ENCODE measurements at places on chromosomes 7 and 10.

DNA sequence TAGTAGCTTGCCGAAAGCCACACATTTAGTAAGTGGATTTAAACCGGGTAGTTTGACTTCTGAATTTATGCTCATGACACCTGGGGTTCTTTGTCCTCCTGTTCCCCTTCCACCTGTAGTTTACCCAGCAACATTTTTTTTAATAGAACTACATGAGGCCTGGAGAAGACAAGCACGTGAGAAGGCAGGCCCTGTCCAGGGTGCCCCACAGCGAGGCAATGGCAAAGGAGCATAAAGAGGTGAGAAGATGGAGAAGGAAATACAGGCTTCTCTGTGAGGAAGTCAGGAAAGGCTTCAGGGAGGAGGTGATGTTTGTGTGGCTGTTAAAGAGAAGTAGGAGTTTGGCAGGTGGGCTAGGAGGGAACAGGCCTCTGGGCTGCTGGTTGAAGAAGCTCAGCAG is 50.3 kb upstream of the LAMB1 start:
- DNase-seq, result no peak

- no peak for DNase-seq
Observed at GRCh38 chr7:148856578-148856881, 27.6 kb downstream of the EZH2 start.

GRCh38 chr7:77897004-77897547 is 98.5 kb downstream of the PHTF2 start:
- DNase-seq, result no peak

DNA sequence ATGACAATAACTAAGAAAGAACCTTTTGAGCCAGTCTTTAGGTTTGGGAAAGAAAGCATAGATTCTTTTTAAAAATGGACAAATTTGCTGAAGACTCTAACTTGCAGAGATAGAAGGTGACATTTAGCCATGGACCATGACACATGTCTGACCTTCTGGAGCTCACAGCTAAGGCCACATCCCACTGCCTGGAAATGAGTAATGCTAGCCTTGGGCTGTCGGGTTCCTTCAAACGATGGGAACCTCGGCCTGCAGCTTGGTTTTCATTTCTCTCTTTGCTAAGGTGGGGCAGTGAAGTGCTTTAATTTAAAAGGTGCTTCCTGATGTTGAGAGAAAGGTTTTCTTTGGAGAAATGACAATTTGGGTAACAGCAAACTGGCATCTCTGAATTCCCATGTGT is 223.2 kb downstream of the FANK1 start:
- no peak for DNase-seq

GRCh38 chr10:34815185-34816084 is at the start of gene PARD3:
TSS of gene PARD3 (minus strand) at chr10:34815296. CDS start at chr10:34814995, 301 bp downstream.
- peak; percentile 54 for DNase-seq

DNA sequence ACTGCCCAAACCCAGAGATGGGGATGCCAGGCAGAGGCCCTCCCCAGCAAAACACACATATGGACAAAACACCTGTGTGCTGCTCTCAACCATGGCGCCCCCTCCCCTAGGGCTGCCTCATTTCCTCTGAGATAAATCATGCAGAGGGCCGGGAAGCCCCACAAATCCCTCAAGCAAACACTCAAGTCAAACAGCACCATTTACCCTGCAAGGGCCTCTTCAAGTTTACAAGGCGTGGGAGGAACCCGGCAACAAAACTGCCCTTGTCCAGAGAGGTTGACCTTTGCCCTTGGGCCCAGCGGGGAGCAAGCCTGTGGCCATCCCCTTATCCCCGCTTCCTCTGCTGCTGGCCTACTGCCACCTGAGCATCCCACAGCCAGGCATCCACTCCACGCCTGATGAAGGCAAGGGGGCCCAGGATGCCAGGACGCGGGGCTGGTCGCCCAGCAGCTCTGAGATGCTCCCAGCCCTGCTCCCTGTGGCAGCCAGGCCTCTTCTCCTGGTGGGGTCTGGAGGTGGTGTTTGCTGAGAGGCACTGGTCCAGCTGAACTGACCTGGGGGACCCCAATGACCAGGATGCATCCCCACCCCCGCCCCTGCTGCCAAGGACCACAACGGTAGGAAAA is 77.4 kb downstream of the DLG5 start:
- DNase-seq, result peak; percentile 70

- no peak for DNase-seq
Observed at GRCh38 chr7:86574006-86574405, 69.7 kb upstream of the GRM3 start.

- no peak for DNase-seq
Observed at GRCh38 chr7:24825381-24825794, 68.1 kb upstream of the GSDME start.

DNA sequence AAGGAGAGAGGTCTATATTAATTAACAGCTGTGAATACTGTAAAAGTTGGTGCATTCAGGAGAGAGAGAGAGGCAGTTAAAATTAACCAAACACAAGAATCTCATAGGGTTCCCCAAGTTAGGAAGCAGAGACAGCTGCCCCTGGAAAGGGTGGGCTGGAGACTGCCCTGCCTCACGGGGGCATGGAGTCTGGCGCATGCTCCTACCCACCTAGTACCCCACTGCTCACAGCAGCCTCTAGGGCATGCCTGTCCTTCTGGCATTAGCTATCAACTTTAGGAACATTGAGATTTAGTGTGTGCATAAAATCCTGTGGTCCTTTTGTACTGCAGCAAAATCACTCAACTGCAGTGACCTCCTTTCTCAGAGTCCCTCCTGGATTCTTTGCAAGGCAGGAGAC is 710.1 kb downstream of the SORCS3 start:
- no peak for DNase-seq

DNA sequence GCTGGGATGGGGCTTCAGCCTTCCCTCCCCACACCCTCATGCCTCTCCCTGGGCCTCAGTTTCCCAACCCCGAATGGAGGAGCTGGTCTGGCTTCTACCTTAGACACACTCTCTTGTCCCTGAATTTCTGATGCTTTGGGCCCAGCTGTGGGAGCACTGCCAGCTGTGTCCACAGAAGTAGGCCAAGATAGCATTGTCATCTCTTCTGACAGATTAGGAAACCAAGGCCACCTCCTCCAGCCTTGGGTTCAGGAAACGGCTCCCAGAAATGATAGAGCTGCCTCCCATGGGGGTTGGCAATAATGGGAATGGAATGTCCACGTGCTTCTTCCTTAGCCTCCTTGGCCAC is 1.3 kb downstream of the PPIF start:
- DNase-seq, result no peak

DNA sequence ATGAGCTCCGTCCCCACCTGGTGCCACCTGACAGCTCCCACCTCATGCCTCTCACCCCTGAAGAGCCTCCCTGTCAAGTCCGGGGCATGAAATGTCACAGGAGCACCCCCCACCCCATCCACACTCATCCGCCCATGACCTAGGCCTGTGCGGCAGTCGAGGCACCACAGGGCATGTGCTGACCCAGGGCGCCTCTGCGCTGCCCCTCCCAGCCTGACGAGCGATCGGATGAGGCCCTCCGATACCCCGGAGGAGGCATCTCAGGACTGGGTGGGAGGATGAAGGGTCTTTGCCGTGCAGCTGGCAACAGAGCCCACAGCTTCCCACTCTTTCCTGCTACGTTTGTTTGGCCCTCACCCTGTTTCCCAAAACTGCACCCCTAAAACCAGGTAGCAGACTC is 184.4 kb upstream of the TCERG1L start:
- DNase-seq, result no peak

DNA sequence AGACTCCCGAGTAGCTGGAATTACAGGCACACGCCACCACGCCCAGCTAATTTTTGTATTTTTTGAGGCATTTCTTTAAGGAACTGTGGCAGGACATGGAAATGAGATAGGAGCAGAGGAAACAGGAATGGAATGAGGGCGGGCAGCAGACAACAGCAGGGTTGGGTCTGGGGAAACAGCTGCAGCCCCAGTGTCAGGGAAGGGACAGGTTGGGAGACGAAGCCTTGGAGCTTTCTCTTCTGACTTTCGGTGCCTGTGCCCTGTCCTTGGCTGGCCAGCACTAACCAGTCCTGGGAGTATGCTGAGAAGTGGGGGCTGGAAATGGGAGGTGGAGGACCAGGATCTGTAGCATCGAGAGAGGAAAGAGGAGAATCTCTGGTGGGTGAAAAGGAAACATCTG is 47.4 kb downstream of the ATOH7 start:
- no peak for DNase-seq

DNA sequence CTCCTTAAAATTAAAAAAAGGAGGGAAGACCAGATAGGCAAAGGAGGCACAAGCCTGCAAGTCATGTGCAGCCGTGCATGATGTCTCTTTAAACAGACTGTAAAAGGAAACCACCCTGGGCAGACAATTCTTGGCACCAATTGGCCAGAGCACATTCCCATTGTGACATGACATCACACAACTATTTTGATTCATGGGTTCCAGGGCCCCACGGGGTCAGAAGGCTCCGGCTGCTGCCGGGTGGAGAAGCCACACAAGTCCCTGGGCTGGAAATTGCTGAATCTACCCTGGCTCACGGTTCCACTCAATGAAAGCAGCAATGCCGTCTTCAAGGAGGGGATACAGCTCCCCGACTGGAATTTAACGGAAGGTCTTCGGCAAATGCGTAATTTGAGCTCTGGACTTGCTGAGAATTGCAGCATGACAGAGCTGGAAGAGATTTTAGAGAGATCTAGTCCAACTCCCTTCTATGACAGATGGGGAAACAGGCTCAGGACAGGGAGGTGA is 140.5 kb downstream of the PRKAG2 start:
- peak; percentile 47 for DNase-seq

- no peak for DNase-seq
Observed at GRCh38 chr7:94897541-94897940, 9.9 kb upstream of the PPP1R9A start.

DNA sequence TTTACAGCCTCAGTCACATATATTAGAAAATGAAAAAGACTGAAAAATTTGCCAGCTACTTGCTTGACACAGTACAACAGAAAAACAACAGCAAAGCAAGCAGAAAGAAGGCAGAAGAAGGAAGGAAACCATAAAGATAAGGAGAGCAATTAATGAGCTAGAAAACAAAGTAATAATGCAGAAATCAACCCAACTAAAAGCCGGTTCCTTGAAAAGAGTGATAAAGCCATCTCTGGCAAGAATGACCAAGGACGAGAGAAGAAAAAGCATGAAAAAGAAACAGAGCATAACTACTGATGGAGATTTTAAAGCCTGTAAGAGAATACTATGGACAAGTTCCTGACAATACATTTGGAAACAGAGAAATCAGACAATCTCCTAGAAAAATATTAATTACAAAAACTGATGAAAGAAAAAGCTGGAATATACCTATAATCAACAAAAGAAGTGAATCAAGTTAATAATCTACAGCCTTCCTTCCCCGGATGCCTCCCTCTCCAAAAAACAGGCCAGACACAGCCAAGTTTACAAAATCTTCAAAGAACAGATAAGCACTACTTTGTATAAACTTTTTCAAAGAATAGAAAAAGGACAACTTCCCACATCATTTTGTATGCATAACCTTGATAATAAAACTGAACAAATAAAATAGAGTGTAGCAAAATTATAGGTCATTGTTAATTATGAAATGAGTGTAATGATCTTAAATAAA is 204.0 kb downstream of the BAMBI start:
- DNase-seq, result no peak

- DNase-seq, result no peak
Observed at GRCh38 chr10:90126256-90126595, 424.8 kb downstream of the KIF20B start.

GRCh38 chr7:133121175-133121844 is 39.4 kb upstream of the CHCHD3 start:
- no peak for DNase-seq

DNA sequence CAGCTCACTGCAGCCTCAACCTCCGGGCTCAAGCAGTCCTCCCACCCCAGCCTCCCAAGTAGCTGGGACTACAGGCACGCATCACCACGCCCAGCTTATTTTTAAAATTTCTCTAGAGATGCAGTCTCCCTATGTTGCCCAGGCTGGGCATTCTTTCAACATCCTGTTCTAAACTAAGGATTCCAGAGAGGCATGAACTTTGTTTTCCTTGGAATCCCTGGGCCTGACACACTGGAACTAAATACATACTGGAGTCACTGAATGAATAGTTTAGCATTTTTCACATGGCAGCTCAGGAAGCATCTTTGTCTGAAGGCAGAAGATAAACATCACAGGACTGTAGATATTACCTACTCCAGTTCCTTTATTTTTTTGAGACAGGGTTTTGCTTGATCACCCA is 108.7 kb downstream of the ITIH5 start:
- DNase-seq, result no peak

DNA sequence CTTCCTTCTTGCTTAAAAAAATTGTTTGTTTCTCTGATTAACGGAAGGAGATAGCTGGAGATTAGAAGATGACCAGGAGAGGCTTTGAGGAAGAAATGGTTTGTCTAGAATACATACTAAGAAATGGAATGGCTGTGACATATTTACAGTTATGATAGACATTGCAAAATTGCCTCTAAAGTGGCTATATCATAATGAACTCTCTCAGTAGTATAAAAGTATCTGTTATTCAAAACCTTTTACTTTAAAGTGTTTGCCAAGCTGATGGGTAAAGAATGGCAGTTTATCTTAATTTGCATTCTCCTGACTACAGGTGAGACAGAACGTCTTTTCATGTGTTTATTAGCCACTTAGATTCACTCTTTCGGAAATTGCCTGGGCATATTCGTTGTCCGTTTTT is 28.7 kb downstream of the LRGUK start:
- DNase-seq, result no peak

Data from neural crest cell (in vitro differentiated cells).